ENCODE measurements at places on chromosomes 13 and 19.

DNA sequence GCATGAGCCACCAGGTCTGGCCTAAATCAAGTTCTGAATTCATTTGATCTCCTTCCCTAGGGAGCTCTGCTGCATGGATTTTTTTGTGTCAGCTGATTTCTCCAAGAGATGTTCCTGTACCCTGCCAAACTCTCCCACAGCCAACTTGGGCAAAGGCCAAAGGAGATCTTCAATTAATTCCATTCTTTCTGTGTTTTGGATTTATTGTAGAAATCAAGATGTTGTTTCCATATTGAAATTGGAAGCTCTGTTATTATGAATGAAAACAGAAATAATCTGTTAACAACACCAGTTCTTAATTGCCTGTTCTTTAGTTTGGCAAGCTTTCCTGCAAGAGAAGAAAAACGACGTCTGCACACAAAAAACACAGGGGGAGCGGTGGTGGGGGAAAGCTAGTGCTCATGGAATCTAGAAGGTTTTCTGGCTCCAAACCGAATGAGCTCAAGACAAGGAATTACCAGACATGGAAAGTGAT, 86.5 kb upstream of the ABCC4 start:
- DNase-seq, result peak; percentile 29

- DNase-seq, result no peak
Measured at GRCh38 chr13:22812793-22813192, 368.0 kb upstream of the SGCG start.

GRCh38 chr19:10104665-10105508, 1.3 kb upstream of the PPAN start:
- no peak for DNase-seq

DNA sequence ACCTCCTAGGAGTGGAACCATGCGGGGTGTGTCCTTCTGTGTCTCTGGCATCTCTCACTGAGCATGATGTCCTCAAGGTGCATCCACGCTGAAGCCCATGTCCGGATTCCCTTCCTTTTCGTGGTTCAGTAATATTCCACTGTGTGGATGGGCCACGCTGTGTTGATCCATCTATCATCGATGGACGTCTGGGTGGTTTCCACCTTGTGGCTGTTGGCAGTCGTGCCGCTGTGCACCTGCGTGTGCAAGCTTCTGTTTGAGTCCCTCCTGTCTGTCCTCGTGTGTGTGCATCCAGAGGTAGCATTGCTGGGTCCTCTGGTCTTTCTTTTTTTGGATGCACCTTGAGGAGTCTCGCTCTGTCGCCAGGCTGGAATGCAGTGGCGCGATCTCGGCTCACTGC, 11.2 kb upstream of the GNA15 start:
- DNase-seq, result no peak

- no peak for DNase-seq
Measured at GRCh38 chr13:32977321-32977720, 38.9 kb upstream of the KL start.

GRCh38 chr13:113775451-113776145, 16.6 kb downstream of the TMEM255B start:
- no peak for DNase-seq

- no peak for DNase-seq
Measured at GRCh38 chr13:113157929-113158747, at the start of gene PROZ. Gene PROZ, plus strand, starts transcription at chr13:113158648. Its CDS starts 13 bp downstream, at chr13:113158661.

GRCh38 chr13:78326633-78327032, 276.7 kb downstream of the POU4F1 start:
- peak; percentile 26 for DNase-seq

DNA sequence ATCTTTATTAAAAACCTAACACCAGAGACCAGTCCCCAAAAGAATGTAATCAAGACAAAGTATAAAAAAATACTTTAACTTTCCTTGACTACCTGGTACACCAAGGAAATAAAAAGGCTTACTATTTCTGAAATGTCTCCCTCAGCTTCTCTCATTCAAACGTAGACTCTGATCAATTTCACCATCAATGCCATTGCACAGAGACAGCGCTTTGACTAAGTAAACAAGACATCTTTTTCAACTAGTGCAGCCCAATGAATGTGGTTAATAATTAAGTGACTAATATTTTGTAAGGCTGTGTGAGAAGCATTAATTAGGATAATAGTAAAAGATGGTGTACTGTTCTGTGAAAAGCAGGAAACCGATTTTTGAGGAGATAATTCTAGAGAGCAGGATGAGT, 7.3 kb upstream of the RAP2A start:
- DNase-seq, result no peak

- no peak for DNase-seq
Measured at GRCh38 chr19:42168206-42168605, 36.0 kb upstream of the POU2F2 start.
